ENCODE measurements at places on chromosomes 2 and 18.

DNA sequence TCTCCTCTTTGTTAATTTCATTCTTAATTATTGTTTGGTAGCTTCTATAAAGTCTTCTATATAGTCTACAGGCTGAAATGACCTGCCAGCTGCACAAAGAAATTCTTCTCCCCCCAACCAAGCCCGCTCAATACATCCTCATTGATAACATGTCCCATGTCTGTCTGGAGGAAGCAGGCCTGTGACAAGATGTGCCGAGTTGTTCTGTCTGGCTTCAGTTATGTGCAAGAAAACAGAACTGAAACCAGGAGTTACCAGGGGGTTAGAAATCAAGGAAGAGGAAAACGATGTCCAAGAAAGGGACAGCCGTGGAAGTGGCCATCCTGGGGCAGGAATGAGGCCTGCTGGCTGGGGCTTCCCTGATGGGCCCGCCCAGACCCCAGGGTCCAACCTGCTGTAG lies 57.6 kb downstream of the MTCL1 start:
- DNase-seq, result no peak

DNA sequence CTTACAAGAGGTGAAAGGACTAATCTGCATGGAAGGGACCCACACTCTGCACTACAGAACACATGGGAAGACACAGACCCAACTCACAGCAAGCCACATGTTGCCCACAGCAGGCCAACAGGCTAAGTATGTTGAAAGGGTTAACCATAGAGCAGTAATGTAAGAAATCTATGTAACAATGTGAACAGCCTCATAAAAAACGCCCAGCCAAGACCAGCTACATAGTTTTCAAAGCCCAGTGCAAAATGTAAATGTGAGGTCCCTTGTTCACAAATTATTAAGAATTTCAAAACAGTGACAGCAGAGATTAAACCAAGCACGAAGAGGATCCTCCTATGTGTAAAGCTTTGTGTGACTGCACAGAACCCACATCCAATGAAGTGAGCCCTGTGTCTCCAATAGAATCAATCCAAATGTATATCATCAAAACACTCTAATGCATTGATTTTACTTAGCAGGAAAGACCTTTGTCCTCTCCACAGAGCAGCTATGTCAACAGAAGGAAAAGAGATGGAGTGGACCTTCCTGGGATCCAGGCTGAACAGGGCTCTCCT lies 210.1 kb downstream of the AGPS start:
- no peak for DNase-seq

GRCh38 chr2:189580241-189580651 lies 340 bp downstream of the SLC40A1 start:
- DNase-seq, result peak; percentile 63

- DNase-seq, result peak; percentile 83
Measured at GRCh38 chr18:58314284-58314683, 270.3 kb downstream of the NEDD4L start.

- DNase-seq, result no peak
Measured at GRCh38 chr2:99881901-99882591, 260.3 kb downstream of the AFF3 start.

GRCh38 chr2:228181098-228182019 lies at the start of gene SPHKAP:
SPHKAP (minus strand) TSS chr2:228181687; CDS start chr2:228181598, 89 bp downstream.
- DNase-seq, result no peak

GRCh38 chr2:34123996-34124785 lies 525.1 kb upstream of the FAM98A start:
- DNase-seq, result no peak
